ENCODE measurements at places on chromosomes 6 and 20.

GRCh38 chr6:140070846-140071473 lies 696.5 kb upstream of the CITED2 start:
- no peaks in the 10 kb centered on the region for H3K27me3 ChIP-seq
- DNase-seq, result peak; percentile 93
- peak overlapping the region; percentile 65 for H3K27ac ChIP-seq
- no peak overlapping the region for H3K4me3 ChIP-seq

GRCh38 chr6:72748759-72749158 lies 126.9 kb downstream of the KCNQ5 start:
- H3K4me1 ChIP-seq, result no peaks in the 10 kb centered on the region
- H3K27me3 ChIP-seq, result no peaks in the 10 kb centered on the region
- H3K36me3 ChIP-seq, result no peaks in the 10 kb centered on the region
- H3K4me3 ChIP-seq, result no peak overlapping the region
- H3K27ac ChIP-seq, result no peak overlapping the region

GRCh38 chr6:499617-500016 lies 108.1 kb downstream of the IRF4 start:
- no peaks in the 10 kb centered on the region for H3K27me3 ChIP-seq
- no peak overlapping the region for H3K4me3 ChIP-seq
- DNase-seq, result no peak
- no peak overlapping the region for H3K27ac ChIP-seq
- H3K36me3 ChIP-seq, result peaks cover 4% of the 10 kb centered on the region
- H3K4me1 ChIP-seq, result no peaks in the 10 kb centered on the region

DNA sequence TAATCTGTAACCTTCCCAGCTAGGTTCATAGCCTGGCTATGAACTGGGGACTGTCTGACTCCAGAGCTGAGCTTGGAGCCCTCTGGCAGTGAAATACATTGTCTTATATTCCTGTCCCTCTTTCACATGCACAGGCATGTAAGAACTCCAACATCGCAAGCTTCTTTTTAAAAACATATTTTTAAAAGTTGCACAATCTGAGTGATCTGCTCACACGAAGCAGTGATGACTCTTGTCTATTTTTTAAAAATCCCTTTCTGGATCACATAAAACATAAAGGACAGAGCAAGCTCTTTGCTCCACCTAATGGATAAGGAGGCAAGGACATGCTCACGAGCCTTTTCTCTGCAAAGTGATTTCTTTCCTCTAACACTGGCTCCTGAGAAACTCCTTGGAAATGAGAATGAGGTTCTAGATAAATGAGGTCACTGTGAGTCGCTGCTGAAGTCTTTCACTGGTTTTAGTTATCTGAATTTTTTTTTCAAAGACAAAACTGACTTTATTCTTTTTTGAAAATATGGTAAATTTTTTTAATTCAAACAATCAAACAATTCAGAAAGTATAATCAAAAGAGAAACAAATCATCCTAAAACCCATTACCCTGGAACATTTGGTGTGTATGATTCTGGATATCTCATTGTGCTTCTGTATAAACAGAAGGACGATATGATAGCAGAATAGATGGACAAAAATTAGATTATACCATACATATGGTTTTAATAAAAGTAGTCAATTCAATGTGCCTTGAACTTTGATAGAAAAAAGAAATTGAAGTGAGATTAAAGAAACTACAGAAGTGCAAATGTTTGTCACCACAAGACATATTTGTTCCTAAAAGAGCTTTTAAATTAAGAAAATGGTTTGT lies 30.8 kb downstream of the IL20RA start:
- H3K27me3 ChIP-seq, result peaks cover 2% of the 10 kb centered on the region
- no peak overlapping the region for H3K4me3 ChIP-seq
- DNase-seq, result peak; percentile 71
- H3K36me3 ChIP-seq, result no peaks in the 10 kb centered on the region

DNA sequence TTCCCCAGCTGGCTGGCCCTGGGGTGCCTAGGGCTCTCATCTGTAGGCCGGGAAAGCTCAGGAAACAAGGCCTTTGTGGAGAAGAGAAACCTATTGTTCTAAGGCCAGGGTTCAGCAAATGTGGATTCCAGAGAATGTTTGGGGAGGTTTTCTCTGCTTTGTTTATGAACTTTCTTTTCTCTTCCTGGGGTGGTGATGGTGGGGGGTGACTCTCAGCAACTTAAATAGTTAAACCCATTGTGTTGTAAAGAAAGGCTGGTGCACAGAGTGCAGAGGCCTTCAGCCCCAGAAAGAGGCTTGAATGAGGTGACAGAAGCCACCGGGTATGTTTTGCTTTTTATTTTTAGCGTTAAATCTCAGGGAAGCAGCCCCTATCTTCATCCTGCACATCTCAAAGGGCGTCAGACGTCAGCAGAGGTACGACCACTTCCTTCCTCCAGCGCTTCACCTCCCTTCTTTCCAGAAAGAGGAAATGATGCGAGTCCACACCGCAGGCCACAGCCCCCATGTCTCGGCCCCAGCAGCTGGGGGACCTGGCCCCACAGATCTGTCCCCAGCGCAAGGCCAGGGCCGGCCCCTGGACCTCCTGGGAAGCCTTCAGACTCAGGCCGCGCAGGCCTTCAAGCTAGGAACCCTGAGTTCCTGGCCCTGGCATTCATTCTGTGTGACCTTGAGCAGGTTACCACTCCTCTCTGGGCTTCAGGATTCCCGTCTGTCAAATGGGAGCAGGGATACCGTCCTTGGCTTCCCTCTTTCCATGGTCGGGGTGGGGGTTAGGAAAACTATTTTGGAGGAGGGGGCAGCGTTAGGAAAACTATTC lies 605 bp upstream of the PPP1R16B start:
- no peak overlapping the region for H3K27ac ChIP-seq
- H3K27me3 ChIP-seq, result peaks cover 42% of the 10 kb centered on the region
- H3K36me3 ChIP-seq, result no peaks in the 10 kb centered on the region
- no peaks in the 10 kb centered on the region for H3K4me1 ChIP-seq
- H3K4me3 ChIP-seq, result no peak overlapping the region
- DNase-seq, result no peak

DNA sequence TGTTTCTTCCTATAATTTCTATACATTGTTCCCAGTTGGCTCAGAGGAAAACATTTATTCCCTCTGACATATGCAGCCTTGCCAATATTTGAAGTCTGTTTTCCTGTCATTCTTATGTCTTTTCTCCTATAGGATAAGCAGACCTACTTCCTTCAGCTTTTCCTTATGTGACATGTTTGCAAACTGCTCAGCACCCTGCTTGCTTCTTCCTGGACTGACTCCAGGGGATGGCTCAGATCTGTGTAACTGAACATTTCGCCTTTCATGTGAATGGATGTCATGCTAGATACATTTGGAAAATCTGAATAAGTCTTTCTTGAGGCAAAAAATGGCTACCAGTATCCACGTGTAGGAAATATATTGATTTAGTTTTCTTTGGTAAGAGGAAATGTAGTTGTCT lies 113.2 kb downstream of the CARMIL1 start:
- H3K4me1 ChIP-seq, result no peaks in the 10 kb centered on the region
- no peaks in the 10 kb centered on the region for H3K27me3 ChIP-seq
- H3K36me3 ChIP-seq, result no peaks in the 10 kb centered on the region
- no peak overlapping the region for H3K4me3 ChIP-seq
- peak; percentile 28 for DNase-seq

- peaks cover 20% of the 10 kb centered on the region for H3K4me1 ChIP-seq
- DNase-seq, result no peak
- H3K27me3 ChIP-seq, result no peaks in the 10 kb centered on the region
- H3K36me3 ChIP-seq, result no peaks in the 10 kb centered on the region
- no peak overlapping the region for H3K4me3 ChIP-seq
- no peak overlapping the region for H3K27ac ChIP-seq
Measured at GRCh38 chr6:169160855-169161560, 92.6 kb downstream of the THBS2 start.

GRCh38 chr20:41424546-41424945 lies 57.9 kb upstream of the EMILIN3 start:
- DNase-seq, result peak; percentile 28
- no peaks in the 10 kb centered on the region for H3K4me1 ChIP-seq
- no peak overlapping the region for H3K27ac ChIP-seq
- H3K36me3 ChIP-seq, result peaks cover 4% of the 10 kb centered on the region
- no peak overlapping the region for H3K4me3 ChIP-seq

DNA sequence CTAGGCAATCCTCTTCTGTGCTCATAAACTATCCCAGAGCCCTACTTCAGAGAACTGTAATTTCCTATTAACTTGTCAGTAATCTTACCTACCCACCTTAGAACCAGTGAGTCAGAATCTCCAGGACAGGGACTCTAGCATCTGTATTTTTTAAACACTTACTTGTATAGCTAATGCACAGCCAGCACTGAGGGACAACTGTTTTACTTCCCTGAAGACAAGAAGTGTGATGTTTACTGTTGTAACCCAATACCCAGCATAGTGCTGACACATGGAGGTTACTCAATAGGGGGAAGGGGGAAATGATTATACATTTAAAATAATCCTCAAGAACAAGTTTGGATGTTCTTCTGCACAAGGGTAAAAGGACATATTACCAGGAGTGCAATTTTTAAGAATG lies 130.8 kb downstream of the BTBD9 start:
- no peak overlapping the region for H3K4me3 ChIP-seq
- no peak overlapping the region for H3K27ac ChIP-seq
- H3K36me3 ChIP-seq, result no peaks in the 10 kb centered on the region
- no peaks in the 10 kb centered on the region for H3K27me3 ChIP-seq
- H3K4me1 ChIP-seq, result peaks cover 7% of the 10 kb centered on the region
- peak; percentile 81 for DNase-seq

DNA sequence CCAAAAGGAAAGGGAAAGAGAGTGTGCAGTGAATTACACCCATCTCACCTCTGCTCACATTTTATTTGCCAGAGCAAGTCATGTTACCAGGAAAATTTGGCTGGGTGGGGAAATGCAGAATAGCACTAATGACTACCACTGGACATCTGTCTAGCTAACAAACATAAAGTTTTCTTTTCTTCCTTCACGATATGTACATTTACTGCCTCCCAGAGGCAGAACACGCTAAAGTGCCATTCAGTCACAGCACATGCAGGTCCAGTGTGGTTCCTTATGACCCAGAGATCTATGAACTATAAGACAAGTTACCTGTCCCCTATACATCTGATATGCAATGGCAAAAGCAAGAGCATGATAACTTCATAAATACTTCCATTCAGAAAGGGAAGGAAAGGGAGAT lies 194.1 kb downstream of the OGFRL1 start:
- DNase-seq, result peak; percentile 53
- H3K27me3 ChIP-seq, result no peaks in the 10 kb centered on the region
- H3K27ac ChIP-seq, result no peak overlapping the region
- H3K4me3 ChIP-seq, result no peak overlapping the region
- no peaks in the 10 kb centered on the region for H3K36me3 ChIP-seq

GRCh38 chr6:38846844-38847243 lies 131.7 kb downstream of the DNAH8 start:
- no peak overlapping the region for H3K4me3 ChIP-seq
- H3K27me3 ChIP-seq, result no peaks in the 10 kb centered on the region
- DNase-seq, result peak; percentile 42
- no peaks in the 10 kb centered on the region for H3K4me1 ChIP-seq
- H3K27ac ChIP-seq, result no peak overlapping the region
- no peaks in the 10 kb centered on the region for H3K36me3 ChIP-seq

DNA sequence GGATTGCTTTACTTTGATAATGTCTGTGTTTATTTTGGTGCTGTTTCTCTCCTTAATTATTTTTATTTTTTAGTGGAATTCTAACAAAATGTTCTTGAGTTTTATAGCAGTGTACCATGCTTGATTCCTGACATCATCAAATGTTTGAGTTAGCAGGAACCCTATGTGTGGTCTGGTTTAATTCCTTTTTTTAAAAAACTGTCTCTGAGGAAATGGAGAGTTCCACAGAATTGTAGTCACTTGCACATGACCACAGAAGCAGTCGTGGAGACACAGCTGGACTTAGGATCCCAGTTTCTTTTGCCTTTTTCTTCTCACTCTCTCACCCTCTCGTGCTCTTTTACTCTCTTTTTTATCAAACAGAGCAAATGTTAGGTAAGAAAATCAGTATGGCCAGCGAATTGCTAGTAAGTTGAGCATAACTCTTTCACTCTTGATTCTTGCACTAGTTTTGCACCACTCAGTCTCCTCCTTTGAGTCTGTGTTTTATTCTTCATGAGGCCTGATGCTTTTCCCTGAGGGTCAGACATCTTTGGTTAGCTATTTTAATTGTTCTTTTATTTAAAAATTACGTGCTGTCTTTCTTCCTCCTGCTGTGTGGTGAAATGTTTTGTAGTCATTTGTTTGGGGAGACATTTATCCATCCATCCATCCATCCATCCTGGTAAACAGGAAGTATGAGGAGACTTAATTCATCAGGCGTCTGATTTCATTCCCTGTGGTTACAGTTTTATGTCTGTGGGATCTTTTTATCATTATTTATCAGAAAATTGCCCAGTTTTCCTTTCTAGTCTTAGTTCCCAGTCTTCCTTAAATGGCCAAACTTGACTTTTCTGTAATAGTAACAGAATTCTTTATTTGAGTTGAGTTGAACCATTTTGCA lies 83.0 kb downstream of the SCAF8 start:
- peaks cover 8% of the 10 kb centered on the region for H3K36me3 ChIP-seq
- no peaks in the 10 kb centered on the region for H3K4me1 ChIP-seq
- no peak overlapping the region for H3K4me3 ChIP-seq
- peak; percentile 10 for DNase-seq
- no peaks in the 10 kb centered on the region for H3K27me3 ChIP-seq

DNA sequence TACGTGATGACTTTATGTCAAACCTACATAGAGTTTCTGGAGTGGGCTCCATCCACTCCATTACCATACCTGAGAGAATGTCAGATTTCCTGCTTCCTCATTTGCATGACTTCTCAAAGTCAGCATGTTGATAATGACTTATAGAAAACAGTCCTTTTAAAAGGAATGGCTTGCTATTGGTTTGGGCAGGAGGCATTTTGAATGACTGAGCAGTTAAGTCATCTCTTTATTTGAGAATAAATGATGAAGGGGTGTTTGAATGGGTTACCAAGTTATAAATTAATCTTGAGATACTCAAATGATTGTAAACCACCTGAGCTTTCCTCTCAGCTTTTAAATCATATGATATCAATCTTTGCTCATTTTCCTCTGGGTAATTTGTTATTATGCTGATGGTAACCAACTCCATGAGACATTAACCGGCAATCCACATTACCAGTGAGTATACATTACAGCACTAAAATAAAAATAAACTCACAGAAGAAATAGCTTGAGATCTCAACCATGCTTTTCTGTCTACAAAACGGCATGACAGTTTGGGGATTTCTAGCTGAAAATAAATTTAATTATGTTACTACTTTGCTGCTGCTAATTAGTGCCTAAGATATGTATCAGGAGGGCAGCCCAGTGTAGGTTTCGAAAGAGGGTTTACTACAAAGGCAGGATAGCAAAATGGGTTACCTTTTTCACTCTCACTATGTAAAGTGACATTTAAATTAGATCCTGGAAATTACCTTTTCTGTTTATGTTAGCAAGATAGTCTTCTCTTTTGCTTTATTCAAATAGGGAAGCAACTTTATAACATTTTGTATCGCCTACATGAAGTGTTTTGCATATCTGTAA lies 78.8 kb downstream of the RPS12 start:
- no peak overlapping the region for H3K4me3 ChIP-seq
- H3K27ac ChIP-seq, result no peak overlapping the region
- H3K36me3 ChIP-seq, result no peaks in the 10 kb centered on the region

GRCh38 chr20:11810311-11811083 lies 107.2 kb upstream of the BTBD3 start:
- H3K4me1 ChIP-seq, result peaks cover 32% of the 10 kb centered on the region
- no peaks in the 10 kb centered on the region for H3K27me3 ChIP-seq
- no peak overlapping the region for H3K4me3 ChIP-seq
- H3K36me3 ChIP-seq, result no peaks in the 10 kb centered on the region
- DNase-seq, result peak; percentile 88
